Hepatic stellate cell (primary cell): ENCODE measurements at places on chromosomes 3 and 15.

DNA sequence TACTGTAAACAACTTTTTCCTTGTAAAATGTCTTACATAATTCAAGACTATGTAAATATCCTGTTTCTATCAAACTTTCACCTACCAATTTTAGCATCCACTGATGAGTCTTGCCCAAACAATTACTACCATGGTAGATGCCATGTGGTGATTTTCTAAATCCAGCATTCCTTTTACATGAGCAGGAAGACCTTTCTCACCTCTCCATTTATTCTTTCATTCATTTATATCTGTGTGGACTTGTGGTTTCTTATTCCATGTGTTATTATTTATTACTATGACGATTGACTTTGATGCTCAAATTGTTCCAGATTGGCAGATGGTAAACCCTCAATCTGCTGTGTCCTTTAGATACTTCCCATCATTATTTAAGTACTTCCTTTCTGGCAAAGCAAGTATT is 62.4 kb downstream of the IFT57 start:
- DNase-seq, result no peak

GRCh38 chr15:75532413-75533250 is 46.5 kb downstream of the PTPN9 start:
- peak; percentile 44 for DNase-seq

DNA sequence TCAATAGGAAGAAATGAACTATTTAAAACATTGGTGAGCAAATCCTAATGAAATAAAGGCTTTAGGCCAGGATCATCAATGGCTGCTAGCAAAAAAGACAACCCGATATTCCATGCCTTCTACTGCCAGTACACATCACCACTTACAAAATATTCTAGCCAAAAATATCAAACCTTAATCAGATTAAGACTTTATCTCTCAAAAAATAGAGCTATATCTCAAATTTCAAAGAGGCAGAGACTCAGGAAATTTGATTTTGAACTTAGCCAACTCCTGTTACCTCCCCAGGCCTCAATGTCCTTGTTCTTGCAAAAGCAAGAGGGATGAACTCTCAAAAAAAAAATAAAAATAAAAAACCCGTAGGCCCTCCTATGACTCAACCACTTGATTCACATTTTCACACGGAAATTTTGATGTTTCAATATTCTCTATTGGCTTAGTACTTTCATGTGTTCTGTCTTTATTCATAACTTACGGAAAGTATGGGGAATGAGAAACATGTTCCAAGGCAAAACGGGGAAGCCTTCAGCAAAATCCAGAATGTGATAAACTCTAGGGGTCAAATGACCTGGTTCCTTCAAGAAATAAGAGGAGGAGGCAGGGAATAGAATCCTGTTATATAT is 273.3 kb upstream of the ZPLD1 start:
- DNase-seq, result no peak

DNA sequence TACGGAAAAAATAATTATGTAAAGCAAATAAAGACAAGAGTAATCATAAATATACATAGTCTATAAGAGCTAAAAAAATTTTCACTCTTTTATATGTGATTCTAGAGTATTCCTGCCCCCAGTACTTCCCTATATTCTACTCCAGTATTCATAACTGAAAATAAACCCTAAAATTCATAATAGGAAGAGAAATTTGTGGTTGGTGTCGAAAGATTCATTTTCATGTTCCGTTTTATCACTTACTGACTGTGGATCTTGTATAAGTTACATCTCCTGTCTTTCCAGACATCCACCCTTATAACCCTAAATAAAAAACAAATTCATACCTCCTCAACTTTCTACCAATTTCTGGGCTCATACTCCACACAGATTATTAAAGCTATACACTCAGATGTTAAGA is 16.0 kb upstream of the MBNL1 start:
- no peak for DNase-seq
